Stimulated activated naive CD4-positive, alpha-beta T cell (primary cell): ENCODE measurements at places on chromosomes 12 and 14.
A peak's percentile ranks its signal among the peaks of the same experiment; 100 is the strongest.

DNA sequence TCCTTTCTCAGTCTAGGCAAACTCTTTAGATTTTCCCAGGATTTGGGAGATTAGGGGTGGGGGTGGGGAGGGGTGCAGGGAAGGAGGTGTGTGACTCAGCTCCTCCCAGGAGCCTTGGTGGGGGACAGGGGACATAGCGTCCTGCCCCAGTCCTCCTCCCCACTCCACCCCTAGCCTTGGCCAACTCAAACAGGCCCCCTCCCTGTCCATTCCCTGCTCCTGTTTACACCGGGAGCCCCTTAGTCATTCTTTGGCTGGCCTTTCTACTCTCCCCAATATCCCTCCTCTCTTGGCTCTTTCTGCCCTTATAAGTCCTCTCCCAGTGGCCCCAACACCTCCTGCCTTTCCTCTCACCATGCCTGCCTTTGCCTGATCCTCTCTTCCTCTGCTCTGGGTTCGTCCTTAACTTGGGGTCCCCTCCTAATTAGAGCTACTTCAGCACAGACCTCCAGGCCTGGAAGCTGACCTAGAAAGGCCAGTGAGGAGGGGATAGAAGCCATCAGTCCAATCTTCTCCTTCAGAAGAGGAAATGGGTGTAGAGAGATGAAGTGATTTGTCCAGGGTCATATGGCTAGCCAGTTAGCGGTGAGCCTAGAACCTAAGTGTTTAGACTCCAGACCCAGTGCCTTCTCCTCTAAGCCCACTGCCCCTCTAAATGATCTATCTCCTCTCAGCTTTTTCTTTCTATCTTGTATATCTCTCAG lies 2.3 kb upstream of the ITGA5 start:
- no peak for DNase-seq

DNA sequence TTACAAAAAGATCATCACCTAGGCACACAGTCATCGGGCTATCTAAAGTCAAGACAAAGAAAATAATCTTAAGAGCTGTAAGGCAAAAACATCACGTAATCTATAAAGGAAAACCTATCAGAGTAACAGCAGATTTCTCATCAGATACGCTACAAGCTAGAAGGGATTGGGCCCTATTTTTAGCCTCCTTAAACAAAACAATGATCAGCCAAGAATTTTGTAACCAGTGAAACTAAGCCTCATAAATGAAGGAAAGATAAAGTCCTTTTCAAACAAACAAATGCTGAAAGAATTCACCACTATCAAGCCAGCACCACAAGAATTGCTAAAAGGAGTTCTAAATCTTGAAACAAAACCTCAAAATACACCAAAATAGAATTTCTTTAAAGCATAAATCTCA lies 191.6 kb upstream of the BMP4 start:
- no peak for DNase-seq

- DNase-seq = no peak
Measured at GRCh38 chr12:71303199-71303598, 136.4 kb upstream of the LGR5 start.

DNA sequence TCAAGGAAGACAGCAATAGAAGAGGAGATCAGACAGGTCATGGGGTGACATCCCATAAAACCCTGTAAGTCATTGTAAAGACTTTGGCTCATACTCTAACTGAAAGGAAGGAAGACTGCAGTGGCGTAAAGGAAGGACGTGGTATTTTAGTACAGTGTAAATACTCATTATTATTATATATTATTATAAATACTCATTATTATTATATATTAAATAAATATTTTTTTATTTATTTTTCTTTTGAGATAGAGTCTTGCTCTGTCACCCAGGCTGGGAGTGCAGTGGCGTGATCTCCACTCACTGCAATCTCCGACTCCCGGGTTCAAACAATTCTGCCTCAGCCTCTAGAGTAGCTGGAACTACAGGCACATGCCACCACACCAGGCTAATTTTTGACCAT lies 15.1 kb upstream of the LRP10 start:
- DNase-seq = no peak

DNA sequence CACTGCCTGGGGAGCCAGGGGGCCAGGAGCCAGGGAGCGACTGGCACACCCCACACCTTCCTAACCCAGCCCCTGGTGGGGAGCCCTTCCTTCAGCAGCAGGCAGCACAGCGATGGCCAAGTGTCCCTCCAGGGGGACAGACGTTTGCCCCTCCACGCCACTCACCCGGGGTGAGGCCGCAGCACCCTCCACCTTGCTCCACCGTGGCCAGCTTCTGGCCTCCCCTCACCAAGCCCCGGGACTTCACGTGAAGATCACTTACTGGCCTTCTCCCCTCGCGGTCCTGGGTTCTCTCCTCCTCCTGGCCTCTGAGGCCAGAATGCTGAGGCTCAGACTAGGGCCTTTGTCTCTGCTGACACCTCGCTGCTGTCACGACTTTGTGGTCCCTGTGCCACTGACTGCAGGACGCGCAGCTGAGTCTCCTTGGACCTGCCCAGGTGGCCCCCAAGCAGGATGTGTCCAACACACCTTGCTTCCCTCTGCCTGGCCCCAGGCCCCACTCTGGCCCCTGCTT lies 3.5 kb upstream of the ASPG start:
- no peak for DNase-seq

GRCh38 chr14:30389134-30389876 lies 169.7 kb upstream of the G2E3 start:
- DNase-seq = no peak

DNA sequence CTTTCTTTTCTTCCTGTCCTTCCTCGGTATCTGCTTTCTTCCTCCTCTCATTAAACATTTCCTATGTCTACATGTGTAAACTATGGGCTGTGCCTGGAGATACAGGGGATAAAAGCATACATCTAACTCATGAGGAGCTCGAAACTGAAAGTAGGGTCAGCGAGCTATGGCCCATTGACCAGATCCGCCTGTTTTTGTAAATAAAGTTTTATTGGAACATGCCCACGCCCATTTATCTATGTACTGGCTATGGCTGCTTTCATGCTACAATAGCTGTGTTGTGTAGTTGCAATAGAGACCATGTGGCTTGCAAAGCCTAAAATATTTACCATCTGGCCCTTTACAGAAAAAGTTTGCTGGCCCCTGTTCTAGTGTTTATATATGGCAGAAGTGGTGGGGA lies 500.8 kb upstream of the GARIN6 start:
- no peak for DNase-seq

- no peak for DNase-seq
Measured at GRCh38 chr12:122166422-122167349, 7.3 kb downstream of the IL31 start.

GRCh38 chr12:47849261-47849660 lies 29.6 kb upstream of the HDAC7 start:
- DNase-seq = no peak

- DNase-seq = no peak
Measured at GRCh38 chr12:99059824-99060511, 414.9 kb downstream of the APAF1 start.

- no peak for DNase-seq
Measured at GRCh38 chr12:25764409-25764808, 194.1 kb upstream of the RASSF8 start.

- no peak for DNase-seq
Measured at GRCh38 chr12:127981875-127982274, 285.1 kb upstream of the TMEM132C start.

GRCh38 chr14:45114327-45114726 lies 20.0 kb downstream of the FKBP3 start:
- no peak for DNase-seq

DNA sequence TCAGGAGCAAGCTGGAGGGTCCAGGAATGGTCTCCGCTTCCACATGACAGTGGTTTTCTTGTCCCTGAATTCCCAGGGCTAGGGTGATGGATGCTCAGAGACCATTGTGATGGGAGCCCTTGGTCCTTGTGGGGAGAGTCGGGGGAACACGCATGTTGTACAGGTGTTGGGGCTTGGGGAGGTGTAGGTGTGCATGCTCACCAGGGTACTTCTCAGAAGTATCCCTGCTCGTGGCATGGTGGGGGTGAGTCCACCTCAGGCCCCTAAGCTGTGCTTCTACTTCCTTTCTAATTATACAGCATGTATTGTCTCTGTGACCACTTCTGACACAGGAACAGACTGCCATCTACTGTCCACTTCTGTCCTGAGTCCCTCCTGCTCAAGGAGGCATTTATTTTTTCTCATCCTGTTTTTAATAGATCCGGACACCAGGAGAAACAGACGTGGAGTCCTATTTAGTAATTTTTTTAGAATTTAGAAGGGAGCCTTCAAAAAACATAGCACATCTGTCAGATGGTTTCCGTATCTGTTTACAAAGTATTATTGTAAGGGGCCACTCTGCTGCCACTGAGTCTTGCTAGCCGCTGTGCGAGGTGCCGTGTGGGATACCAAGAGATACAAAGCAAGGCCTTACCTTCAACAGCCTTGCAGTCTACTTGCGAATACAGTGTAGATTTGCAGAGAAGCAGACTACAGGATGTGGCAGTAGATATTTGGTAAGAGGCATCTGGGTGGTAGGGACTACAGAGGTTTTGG lies 10.5 kb downstream of the NTF3 start:
- no peak for DNase-seq

DNA sequence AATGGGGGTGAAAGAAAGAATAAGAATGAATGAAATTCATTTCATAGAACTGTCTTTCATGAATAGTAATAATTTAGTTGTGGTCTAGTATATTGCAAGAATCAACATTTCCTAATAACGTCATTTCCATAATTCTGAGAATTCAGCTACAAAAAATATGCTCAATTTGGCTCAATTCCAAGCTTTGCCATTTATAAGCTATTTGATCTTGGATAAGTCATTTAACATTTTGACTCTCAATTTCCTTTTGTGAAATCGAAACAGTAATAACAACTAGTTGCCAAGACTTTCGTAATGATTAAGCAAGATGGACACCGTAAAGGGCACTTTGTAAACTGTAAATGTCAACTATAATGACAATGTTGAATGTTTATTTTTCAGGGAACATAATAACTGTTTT lies 18.1 kb downstream of the NOS1 start:
- no peak for DNase-seq

- DNase-seq = no peak
Measured at GRCh38 chr12:102811110-102811737, 105.8 kb downstream of the PAH start.

GRCh38 chr14:75158843-75159614 lies 17.4 kb downstream of the TMED10 start:
- DNase-seq = no peak

GRCh38 chr12:68420225-68421010 lies 88.3 kb upstream of the MDM1 start:
- no peak for DNase-seq

- DNase-seq = peak; percentile 56
Measured at GRCh38 chr12:132188916-132189325, 44.7 kb downstream of the NOC4L start.

- DNase-seq = no peak
Measured at GRCh38 chr12:78951803-78952551, 87.4 kb downstream of the SYT1 start.

DNA sequence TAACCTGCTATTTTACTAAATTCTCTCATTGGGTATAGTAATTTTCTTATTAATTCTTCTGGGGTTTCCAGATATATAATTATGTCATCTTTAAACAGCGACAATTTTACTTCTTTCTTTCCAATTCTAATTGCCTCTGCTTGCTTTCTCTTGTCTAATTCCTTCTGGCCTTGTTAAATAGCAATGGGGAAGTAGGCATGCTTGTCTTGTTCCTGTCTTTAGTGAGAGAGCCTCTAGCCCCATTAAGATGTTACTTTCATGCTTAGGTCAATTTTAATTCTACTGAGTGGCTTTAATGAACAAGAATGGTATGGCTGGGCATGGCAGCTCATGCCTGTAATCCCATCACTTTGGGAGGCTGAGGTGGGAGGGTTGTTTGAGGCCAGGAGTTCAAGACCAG lies 31.7 kb downstream of the LRTM2 start:
- no peak for DNase-seq

GRCh38 chr12:103679421-103680170 lies 92.5 kb downstream of the STAB2 start:
- DNase-seq = no peak

DNA sequence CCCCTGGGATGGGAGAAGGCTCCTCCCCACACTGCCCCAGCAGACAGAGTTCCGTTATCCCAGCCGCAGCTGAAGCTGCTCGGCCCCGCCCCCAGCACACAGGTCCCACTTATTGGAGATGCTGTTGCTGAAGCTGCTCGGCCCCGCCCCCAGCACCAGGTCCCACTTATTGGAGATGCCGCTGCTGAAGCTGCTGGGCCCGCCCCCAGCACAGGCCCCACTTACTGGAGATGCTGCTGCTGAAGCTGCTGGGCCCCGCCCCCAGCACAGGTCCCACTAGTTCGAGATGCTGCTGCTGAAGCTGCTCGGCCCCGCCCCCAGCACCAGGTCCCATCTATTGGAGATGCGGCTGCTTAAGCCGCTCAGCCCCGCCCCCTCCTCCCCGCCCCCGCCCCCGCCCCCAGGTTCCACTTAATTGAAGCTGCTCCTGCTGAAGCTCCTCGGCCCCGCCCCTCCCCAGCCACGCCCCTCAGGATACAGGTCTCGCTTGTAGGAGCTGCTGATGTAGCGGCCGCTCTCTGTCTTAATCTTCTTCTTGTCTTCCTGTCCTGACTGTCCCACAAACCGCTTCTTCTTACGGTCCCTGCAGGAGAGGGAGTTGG lies 12.0 kb downstream of the CFAP73 start:
- no peak for DNase-seq

GRCh38 chr14:21070083-21070609 lies at the start of gene ARHGEF40:
ARHGEF40 (plus strand) TSS chr14:21070304; CDS start chr14:21070397, 93 bp downstream.
- DNase-seq = no peak

DNA sequence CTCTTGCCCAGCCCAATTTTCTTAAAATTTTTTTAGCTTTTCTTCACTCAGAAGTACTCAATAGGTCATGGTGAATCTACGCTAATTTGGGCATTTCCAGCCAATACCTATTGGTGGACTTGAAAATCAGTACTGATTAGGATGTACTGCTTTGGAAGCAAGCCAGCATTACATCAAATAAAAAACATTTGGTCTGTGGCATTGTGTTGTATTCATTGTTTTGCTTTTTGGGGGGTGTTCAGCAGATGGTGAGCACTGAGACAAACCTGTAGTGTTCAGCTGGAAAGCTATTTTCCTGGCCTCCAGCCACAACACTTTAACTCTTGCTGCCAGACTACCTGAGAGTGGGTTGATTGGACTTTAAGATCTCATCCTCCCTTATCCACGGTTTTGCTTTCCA lies 4.0 kb downstream of the MAPKAPK5 start:
- DNase-seq = no peak

DNA sequence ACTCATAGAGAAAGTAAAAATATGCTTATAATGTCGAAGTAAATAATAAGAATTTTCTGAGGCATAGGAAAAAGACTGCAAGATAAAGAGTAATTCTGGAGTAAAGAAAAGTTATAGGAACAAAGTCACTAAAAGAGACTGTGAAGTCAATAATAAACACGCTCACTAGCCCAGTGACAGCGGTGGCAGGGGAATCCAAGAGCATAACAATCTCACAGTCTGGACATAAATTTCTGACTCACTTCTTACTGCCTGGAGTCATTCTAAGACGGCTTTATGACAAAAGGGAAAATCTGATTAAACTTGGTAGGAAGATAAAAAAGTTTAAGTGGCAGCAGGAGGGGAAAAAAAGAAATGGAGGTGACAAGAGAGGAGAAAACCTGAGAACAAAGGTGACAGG lies 56.4 kb upstream of the GRIP1 start:
- DNase-seq = no peak

GRCh38 chr12:27672051-27672450 lies 24.2 kb upstream of the REP15 start:
- no peak for DNase-seq

- DNase-seq = no peak
Measured at GRCh38 chr14:73323896-73324399, 86.6 kb downstream of the PAPLN start.

GRCh38 chr14:91173221-91173670 lies 59.4 kb downstream of the DGLUCY start:
- DNase-seq = peak; percentile 41
